M059J (cell line): ENCODE measurements at places on chromosomes 1 and 21.

GRCh38 chr1:157575744-157576143 lies 22.1 kb downstream of the FCRL4 start:
- DNase-seq, result no peak

DNA sequence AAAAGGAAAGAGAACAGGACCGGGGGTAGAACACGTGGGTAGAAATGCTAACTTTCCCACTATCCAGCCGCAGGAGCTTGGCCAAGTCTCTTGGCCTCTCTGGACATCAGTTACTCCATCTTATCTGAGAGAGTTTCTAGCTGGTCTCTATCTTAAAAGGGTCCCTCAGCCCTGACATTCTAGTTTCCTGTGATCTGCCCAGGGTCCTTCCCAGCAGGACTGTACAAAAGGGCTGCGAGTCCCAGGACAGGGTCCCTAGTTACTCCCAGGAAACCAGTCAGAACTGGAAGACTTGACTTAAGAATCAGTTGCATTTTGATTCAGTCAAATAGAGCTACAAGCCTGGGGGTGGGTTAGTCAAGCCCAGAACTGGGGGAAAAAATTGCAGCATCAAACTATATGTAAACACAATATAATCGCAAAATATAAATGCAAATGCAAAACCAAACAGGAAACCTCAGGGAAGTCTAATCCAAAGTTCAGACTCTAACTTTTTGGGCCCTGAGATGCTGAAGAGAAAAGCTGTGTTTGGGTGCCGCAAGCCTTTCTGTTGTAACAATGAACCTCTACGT lies 2.9 kb downstream of the ASAP3 start:
- no peak for DNase-seq

GRCh38 chr1:80048716-80049115 lies 1042.2 kb upstream of the ADGRL4 start:
- no peak for DNase-seq

GRCh38 chr1:204181116-204181515 lies 15.0 kb upstream of the REN start:
- no peak for DNase-seq

DNA sequence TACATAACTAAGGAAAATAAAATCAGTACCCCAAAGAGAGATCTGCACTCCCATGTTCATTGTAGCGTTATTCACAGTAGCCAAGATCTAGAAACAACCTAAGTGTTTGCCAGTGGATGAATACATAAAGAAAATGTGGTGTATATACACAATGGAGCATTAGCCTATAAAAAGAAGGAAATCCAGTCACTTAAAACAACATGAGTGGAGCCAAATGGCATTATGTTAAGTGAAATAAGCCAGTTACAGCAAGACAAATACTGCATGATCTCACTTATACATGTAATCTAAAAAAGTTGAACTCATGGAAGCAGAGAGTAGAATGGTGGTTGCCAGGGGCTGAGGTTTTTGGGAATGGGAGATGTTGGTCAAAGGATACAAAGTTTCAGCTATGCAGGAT lies 508.3 kb upstream of the B3GALT2 start:
- DNase-seq, result no peak

GRCh38 chr1:154419620-154420571 lies 14.8 kb downstream of the IL6R start:
- DNase-seq, result peak; percentile 92

DNA sequence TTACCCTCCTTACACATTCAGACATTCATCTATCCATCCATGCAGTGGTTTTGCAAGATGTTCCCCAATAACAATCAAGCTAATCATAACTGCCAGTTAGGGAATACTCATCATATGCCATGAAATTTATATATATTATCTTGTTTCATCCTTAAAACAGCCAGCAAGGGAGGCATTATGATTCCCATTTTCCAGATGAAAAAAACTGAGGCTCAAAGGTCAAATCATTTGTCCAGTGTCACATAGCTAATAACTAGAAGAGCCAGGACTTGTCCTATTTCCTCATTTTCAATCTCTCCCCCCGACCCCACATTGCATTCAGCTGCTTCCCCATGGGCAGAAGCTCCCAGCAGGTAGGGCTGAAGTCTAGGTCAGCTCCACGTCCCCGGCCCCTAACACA lies 7.0 kb upstream of the COL8A2 start:
- DNase-seq, result no peak

DNA sequence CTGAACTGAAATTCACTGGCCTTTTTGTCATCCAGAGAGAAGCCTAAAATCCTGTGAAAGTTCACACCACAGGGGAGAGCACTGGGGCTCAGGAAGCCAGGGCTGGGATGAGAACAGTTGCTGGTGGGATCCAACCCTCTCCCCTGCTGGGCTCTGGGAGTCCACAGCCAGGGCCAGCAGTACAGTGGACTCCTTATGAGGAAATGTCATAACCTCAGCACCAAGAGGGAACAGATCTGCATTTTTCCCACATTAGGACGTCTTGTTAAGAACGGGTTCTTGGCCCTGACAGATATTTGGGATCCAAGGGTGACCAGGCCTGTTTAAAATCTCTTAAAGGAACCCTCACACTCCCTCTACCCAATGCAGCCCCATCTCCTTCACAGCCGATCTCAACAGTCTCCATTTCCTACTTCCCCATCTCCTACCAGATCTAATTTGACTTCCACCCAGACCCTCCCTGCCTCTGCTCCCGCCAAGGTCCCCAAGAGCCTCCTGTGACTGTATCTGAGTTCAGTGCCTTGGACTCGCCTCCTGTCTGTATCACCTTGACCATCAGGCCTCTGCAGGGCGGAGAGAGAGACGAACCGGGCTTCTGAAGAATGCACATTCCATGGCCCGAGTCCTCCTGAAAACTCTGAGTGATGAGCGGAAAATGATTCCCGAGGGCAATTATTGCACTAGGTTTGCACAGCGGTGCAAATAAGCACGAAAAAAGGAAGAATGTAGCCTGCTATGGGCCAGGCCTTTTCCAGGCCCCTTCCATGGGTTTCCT lies 159.9 kb downstream of the TRABD2B start:
- no peak for DNase-seq

DNA sequence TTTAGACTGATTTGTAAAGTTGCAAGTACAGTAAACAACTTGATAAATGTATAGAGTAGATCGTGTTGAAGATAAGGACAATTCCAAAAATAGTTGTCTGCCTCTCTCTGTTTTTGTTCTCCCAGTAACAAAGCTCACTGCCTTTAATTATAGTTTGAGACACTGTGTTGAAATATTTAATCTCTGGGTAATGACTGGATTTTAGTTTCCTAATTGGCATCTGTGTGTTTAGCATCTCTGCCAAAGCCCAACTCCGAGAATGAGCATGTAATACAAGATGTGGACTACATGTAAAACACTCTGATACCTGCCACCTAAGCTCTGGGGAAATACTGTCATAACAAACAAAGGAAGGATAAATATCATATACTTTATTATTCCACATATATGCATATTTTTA lies 27.7 kb upstream of the SDE2 start:
- no peak for DNase-seq

GRCh38 chr21:36504067-36505058 lies 24.4 kb upstream of the CLDN14 start:
- peak; percentile 41 for DNase-seq

GRCh38 chr1:98373056-98373455 lies 288.5 kb upstream of the SNX7 start:
- DNase-seq, result no peak

GRCh38 chr21:46564391-46564790 lies 40.5 kb downstream of the S100B start:
- peak; percentile 9 for DNase-seq

DNA sequence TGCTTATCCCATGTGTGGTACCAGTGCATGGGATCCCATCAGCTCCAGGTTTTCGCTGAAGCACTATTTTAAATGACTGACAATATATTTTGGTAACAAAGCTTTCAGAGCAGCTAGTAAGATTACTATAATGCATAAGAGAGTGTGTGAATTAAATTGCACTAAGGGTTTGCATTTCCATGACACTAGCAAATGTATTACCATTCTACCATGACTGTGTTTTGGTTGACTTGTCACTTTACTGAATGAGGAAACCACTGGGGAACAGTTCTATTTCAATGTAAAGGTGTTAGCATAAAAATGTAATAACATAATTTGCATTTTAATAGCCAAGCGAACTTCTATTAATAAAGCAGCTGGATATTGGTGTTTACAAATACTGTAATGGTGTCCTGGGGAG lies 31.7 kb upstream of the ERO1B start:
- DNase-seq, result no peak

GRCh38 chr1:39488793-39489566 lies 2.5 kb upstream of the BMP8A start:
- DNase-seq, result no peak

- no peak for DNase-seq
These were observed 10.0 kb upstream of the KPRP start for GRCh38 chr1:152747831-152748230.

GRCh38 chr1:180498594-180498993 lies 3.8 kb downstream of the ACBD6 start:
- no peak for DNase-seq

GRCh38 chr1:205067031-205067430 lies 17.2 kb downstream of the TMEM81 start:
- no peak for DNase-seq
